ENCODE measurements at places on chromosomes 7 and 10.

- DNase-seq, result no peak
These were observed 438.1 kb downstream of the SUGCT start for GRCh38 chr7:40572810-40573465.

DNA sequence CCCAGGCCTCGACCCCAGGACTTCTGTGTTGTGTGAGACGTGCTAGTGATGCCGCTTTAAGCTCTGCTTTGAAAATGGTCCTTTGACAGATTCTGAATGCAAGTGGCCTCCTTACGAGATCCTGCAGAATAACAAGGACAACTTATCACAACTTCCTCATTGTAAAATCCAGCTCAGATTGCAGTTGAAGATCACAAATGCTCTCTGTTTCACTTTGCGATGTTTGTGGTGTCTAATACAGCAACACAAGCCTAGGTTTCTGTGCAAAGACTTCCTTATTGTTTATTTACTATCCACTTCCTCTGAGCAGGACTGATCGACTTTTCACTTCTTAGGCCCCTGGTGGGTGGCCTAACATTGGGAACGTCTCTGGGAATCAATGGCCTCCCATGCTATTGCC, 31.7 kb upstream of the INSIG1 start:
- DNase-seq, result no peak

- no peak for DNase-seq
These were observed 206.3 kb downstream of the MDFIC start for GRCh38 chr7:115128154-115128553.

- DNase-seq, result no peak
These were observed 21.8 kb upstream of the TECTB start for GRCh38 chr10:112261281-112261822.

GRCh38 chr10:98790817-98791216, 344.1 kb upstream of the HPS1 start:
- DNase-seq, result no peak

DNA sequence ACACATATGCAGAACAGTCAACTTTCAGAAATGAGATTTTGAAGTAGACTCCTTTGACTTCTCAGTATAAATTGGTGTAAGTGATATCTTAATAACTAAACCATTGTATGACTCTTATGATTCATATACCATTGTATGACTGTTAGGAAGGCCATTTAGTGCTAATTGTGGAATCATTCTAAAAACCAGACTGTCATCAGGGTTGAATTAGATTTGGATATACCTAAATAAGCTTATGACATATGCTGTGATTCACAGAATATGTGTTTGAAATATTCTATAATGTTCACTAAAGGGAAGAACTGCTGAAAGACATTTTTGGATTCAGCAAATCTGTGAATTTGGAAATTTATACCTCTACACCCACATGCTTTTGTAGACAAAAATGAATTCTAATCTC, 438.1 kb downstream of the MDFIC start:
- no peak for DNase-seq

DNA sequence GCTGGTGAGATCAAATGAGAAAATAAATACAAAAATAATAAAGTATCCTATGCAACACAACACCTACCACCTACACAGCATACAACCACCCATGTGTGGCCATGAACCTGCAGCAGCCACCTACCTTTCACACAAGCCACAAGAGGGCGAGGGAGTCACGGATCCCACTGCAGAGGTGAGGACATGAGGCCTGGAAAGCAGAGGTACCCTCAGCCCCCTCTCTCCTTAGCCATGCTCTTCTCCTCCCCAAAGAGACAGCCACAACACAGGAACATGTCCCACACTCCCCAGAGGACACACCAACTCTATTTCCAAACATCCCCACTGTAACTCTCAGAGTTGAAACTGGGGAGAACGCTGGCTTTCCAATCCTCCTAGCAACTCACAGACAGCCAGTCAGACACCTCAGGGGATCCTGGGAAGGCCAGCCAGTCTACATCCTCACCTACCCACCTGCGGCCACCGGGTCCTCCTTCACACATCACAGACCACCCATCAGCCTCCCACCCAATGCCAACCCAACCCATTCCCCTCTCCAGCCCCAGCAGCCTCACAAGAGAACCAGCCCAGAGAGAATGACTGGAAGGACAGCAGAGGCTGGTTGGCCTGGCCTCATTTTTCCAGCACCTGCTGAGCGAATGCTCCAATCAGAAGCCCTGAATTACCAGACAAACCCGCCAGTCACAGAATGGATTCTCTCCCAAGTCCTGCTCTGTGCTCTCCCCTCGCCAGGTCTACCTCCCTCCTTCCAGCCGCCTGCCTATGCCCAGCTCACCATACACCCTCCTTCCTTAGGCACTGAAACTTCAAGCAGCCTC, 18.4 kb downstream of the DLG5 start:
- DNase-seq, result no peak

GRCh38 chr7:127594490-127594889, 954 bp downstream of the FSCN3 start:
- no peak for DNase-seq

All from esophagus squamous epithelium (tissue), 5 donors.